Myocyte (in vitro differentiated cells): ENCODE measurements at places on chromosomes 7 and 10. TPM values are rescaled to one million over a fixed set of nuclear protein-coding genes. Genes with fewer than 3 reads are reported as not detected.

DNA sequence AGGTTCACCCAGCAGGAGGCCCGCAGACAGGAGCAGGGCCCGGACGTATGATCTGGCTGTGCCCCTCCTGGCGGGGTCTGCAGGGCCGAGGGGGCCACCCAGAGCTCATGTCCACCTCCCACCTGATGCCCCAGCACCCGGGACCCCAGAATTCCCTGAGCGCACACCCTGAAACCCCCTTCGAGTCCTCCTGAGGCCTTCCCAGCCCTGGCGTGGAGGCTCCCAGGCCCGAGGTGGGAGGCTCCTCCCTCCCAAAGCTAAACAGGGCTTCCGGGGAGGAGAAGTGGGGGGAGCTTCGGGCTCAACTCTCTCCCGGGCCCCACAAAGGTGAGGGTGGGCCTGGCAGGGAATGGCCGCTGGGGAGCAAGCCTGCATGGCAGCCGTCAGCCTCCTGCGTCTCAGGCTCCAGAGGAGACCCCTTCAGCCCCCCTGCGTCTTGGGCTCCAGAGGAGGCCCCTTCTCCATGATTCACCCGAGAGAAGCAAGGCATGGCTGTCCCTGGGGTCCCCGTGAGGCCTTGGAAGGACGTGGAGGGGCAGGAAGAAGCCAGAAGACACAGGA lies 30.2 kb downstream of the MICALL2 start:
- no peak for DNase-seq

GRCh38 chr7:148447221-148447849 lies 143.2 kb upstream of the C7orf33 start:
- DNase-seq: no peak

- DNase-seq: no peak
Observed at GRCh38 chr10:123939591-123939990, 48.0 kb upstream of the CPXM2 start.

DNA sequence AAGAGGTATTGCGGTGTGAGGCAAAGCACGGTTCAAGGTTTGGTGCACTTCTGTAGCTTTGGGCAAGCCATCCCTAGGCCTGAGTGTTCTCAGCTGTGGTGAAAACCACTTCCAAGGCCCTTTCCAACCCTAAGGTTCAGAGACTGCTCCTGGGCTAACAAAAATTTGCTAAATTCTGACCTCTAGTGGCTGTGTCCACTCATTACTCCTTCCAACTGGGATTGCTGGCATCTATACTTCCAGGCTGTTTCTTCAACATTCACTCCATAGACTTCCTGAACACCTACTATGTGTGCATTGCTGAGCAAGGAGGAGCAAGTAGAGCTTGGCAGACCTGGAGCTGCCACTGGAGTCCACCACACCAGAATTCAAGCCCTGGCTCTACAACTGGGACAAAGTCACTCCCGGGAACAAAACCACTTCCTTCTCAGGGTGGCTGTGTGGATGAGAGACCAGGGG lies 29.3 kb upstream of the SH3PXD2A start:
- DNase-seq: peak; percentile 86

- no peak for DNase-seq
Observed at GRCh38 chr7:91565499-91566401, 301.5 kb downstream of the FZD1 start.

- DNase-seq: peak; percentile 76
Observed at GRCh38 chr7:118372530-118372929, 148.0 kb downstream of the ANKRD7 start.

DNA sequence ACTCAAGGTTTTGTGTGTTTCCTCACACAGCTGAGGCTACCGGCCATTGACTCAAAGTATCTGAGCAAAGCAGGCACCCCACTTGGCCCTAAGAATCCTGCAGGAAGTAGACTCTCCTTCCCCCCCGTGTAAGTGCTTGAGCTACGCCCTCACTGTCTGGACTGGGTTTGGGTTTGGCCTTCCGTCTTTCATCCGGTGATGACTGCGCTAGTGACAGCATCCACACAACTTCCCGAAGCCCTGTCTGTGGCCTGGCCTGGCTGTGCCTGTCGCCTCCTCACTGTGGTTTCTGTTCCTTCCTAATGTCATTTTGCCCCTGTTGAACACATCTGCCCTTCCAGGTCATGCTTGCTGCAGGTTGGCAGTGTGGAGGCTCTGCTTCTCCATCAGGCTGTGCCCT lies 14.5 kb downstream of the C7orf57 start:
- no peak for DNase-seq

GRCh38 chr7:143288836-143289235 lies 685 bp downstream of the CASP2 start:
- peak; percentile 31 for DNase-seq

- no peak for DNase-seq
Observed at GRCh38 chr10:12417331-12417730, 68.0 kb downstream of the CAMK1D start.

GRCh38 chr10:62053860-62054259 lies 152.4 kb downstream of the ARID5B start:
- no peak for DNase-seq

GRCh38 chr10:101766306-101766705 lies 9.6 kb downstream of the FGF8 start:
- no peak for DNase-seq

DNA sequence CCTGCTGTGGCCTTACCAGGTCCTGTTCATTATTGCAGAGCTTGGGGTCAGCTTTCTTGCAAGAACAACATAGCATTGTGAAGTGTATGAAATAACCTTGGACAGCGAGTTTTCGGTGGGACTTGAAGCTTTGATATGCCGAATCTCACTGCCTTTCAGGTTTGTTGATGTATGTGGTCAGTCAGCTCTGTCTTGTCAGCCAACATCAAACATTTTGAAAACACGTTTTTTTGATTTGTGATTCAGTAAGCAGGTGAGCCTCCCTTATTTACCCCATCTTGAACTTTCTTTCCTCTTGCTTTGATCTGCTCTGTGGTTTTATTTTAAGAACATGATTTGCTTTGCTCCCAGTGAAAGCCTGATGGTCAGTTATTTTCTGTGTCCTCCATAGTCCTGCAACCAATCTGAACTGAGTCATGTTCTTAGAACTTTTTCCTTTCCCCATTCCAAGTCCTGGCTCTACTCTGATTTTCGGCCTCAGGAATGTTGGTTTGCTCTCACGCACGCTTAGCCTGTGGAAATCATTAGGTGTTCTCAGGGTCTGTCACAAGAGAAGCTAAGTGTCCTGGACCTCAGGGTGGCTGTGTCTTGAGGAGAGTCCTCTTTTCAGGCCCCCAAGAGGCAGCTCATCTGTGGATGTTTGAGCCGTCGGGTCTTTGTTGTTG lies 8.7 kb downstream of the WBP1L start:
- DNase-seq: peak; percentile 79

- peak; percentile 43 for DNase-seq
Observed at GRCh38 chr10:47452495-47453140, 31.3 kb downstream of the ANXA8 start.

- DNase-seq: no peak
Observed at GRCh38 chr10:9707216-9707615, 1310.5 kb upstream of the CELF2 start.

GRCh38 chr10:16816830-16817124 lies 447 bp downstream of the RSU1 start:
- no peak for DNase-seq

DNA sequence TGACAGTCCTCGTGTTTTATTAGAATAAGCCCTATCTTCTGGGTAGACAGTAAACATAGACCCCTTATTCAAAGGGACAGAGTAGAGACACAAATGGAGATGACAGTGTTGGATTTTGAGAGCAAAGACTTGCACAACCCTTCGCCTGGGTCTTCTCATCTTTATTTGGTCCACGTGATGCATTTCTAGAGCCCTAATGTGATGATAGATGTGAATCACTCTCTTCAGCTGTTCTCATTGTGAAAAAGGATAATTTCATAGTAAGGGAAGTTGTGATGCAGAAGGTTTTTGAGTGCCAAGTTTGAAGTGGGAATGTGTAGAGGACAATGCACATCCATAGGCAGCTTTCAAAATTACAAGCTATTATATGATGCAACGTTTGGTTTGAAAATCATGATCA lies 86.3 kb downstream of the CREB5 start:
- DNase-seq: peak; percentile 30

DNA sequence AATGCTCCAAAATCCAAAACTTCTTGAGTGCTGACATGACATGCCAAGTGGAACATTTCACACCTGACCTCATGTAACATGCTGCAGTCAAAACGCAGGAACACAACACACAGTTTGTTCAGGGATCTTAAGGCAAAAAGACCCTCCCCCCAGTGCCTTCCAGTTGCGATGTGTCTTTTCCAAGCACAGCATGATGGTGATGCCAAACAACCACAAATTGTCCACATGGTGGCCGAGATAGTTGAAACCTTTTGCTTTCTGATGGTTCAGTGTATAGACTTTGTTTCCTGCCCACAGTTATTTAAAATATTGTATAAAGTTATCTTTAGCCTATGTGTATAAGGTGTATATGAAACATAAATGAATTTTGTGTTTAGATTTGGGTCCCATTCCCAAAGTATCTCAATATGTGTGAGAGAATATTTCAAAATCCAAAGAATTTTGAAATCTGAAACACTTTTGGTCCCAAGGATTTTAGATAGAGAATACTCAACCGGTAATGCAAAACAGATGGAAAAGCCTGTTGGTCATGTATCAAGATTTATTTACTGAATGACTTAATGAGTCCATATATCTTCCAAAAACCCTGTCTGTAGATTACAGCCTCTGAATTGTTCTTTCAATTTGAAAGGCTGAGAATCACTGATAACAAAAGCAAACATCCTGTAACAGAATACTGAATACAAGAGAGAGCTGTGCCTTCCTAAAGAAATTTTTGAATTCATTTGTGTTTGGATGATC lies 93.4 kb upstream of the OIT3 start:
- DNase-seq: no peak

- DNase-seq: peak; percentile 47
Observed at GRCh38 chr7:132919771-132920170, 162.1 kb downstream of the CHCHD3 start.

GRCh38 chr7:11775401-11775800 lies 56.6 kb downstream of the THSD7A start:
- DNase-seq: no peak

DNA sequence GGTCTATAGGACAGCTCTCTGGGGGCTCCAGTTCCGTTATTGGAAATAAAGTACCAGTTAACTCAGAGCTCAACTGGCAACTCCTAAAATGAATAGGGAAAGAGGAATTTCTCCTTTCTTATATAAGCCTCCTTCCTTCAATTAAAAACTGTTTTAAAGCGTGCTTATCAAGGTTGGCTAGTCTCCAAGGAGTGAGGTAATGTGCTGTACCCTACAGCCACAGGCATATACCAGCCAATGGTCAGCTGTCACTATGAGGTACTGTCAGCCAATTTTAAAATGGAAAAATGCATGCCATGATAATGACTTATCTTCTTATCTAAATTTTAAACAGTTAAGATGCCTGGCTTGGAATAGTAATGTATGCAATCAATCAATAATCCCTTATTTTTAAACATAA lies 76.2 kb downstream of the PLCE1 start:
- DNase-seq: peak; percentile 32

GRCh38 chr10:111030042-111030750 lies 46.6 kb upstream of the ADRA2A start:
- no peak for DNase-seq

GRCh38 chr7:107024906-107025305 lies 19.6 kb upstream of the PRKAR2B start:
- no peak for DNase-seq

DNA sequence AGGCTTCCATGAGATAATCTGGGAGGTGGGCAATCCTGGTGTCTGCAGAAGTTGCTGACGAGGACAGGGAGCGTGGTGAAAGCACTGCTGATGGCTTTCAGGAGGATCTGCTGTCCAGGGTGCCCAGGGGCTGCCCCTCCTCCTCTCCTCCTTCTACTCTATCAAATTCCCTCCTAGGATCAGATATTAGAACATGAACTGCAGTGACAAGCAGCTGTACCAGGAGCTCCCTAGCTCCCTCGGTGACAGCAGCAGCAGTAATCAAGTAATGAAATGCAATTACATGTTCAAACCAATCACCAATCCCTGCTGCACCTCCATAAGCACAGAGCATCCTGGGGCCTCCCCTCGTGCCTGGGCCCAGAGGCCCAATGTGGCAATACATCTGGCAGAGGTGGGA lies 46.9 kb downstream of the GRID1 start:
- no peak for DNase-seq

The SHH gene
- total RNA-seq: 0.08 TPM in 1 of 2 replicates, not detected in the other

The SLC18A3 gene
- not detected in 2 replicates for total RNA-seq

The OR2F1 gene
- total RNA-seq: not detected in 2 replicates

The ALDH18A1 gene
- total RNA-seq: 56.5 TPM in 2 replicates

The CDHR1 gene
- total RNA-seq: 0.05 and 0.86 TPM in 2 replicates

The PRRT4 gene
- 4.2 and 7.3 TPM in 2 replicates for total RNA-seq

The PTF1A gene
- total RNA-seq: not detected in 2 replicates

The GIMAP5 gene
- total RNA-seq: not detected in 2 replicates

The ARHGEF5 gene
- 0.70 and 0.78 TPM in 2 replicates for total RNA-seq

The CTAGE6 gene
- 0.08 and 0.21 TPM in 2 replicates for total RNA-seq

The COL17A1 gene
- total RNA-seq: 0.03 and 0.16 TPM in 2 replicates

The AKR1C3 gene
- 65.8 and 91.3 TPM in 2 replicates for total RNA-seq

The HDAC9 gene
- total RNA-seq: 21.0 and 136 TPM in 2 replicates

The EPC1 gene
- 23.8 and 27.5 TPM in 2 replicates for total RNA-seq

The GCK gene
- 0.13 TPM in 1 of 2 replicates, not detected in the other for total RNA-seq

The RTKN2 gene
- 3.8 and 5.4 TPM in 2 replicates for total RNA-seq

The SLC29A4 gene
- 4.4 and 4.8 TPM in 2 replicates for total RNA-seq

The GIMAP8 gene
- total RNA-seq: not detected in 2 replicates

The CCDC136 gene
- total RNA-seq: 4.6 and 5.0 TPM in 2 replicates

The PHKG1 gene
- 35.2 and 57.5 TPM in 2 replicates for total RNA-seq
